T-helper 1 cell (primary cell): ENCODE measurements at places on chromosomes 6 and 20.

DNA sequence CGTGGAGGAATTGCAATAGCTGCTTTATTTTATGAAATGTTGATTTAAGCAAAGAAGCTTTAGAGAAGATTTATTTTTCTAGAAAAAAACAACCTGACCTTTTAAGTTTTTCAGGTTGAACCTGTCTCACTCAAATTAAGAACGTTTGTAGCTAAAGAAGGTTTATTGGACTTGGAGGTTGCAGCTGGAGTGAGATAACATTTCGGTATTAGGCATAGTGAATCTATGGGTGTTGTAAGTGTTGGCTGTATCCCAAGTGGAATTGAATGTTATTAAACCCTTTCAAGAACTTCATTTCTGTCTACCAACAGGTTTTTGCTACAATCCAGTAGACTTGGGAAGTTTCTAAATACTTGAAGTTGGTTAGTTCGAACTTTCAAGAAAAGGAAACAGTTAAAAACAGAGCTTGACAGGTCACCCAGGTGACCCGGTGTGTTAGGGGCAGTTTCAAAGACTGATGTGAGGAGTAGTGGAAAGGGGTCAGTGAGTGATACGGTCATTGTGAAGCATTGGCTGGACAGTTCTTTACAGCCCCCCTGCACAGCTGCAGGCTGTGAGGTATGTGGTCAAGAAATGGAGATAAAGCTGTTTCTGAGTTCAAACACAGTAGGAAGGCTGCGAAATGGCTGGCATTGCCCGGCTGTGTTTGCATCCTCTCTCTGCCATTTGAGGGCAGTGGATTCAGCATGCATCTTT is 2.4 kb upstream of the TBCC start:
- DNase-seq: no peak

- no peak for DNase-seq
Measured at GRCh38 chr6:145694083-145694737, 41.1 kb downstream of the EPM2A start.

DNA sequence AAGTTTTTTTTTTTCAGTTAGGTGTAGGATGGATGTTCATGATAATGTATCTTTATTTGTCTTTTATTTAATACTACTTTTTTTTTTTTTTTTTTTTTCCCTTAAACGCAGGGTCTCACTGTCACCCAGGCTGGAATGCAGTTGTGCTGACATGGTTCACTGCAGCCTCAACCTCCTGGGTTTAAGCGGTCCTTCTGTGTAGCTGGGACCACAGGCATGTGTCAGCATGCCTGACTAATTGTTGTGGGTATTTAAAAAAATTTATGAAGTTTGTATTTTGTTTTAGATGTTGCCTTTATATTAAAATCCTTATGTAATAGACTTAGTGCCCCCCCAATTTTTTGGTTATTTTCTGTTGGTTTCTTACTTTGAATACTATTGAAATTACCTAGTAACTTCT is 42.6 kb downstream of the NCOA3 start:
- no peak for DNase-seq

GRCh38 chr6:131205481-131206244 is 70.4 kb downstream of the AKAP7 start:
- DNase-seq: no peak

DNA sequence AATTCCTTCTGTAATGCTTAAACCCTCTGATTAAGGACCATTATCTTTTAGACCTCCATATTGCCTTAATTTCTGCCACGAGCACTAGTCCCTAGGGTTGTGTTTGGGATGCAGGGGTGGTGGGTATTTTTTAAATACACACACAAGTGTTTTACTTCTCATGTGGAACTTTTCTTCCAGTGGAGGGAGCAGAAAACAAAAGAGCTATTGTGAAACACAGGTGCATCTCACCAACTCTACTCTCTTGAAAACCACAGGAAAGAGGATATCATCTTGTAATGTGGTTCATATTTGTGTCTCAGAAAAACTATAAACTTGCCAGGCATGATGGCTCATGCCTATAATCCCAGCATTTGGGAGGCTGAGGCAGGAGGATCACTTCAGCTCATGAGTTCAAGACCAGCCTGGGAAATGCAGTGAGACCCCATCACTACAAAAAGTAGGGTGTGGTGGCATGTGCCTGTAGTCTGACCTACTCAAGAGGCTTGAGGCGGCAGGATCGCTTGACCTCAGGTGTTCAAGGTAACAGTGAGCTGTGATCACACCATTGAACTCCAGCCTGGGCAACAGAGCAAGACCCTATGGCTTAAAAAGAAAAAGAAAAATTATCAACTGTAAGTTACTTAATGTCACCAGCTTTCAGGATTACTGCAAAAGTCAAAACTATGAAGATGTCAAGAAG is 37.3 kb downstream of the MRS2 start:
- DNase-seq: no peak

DNA sequence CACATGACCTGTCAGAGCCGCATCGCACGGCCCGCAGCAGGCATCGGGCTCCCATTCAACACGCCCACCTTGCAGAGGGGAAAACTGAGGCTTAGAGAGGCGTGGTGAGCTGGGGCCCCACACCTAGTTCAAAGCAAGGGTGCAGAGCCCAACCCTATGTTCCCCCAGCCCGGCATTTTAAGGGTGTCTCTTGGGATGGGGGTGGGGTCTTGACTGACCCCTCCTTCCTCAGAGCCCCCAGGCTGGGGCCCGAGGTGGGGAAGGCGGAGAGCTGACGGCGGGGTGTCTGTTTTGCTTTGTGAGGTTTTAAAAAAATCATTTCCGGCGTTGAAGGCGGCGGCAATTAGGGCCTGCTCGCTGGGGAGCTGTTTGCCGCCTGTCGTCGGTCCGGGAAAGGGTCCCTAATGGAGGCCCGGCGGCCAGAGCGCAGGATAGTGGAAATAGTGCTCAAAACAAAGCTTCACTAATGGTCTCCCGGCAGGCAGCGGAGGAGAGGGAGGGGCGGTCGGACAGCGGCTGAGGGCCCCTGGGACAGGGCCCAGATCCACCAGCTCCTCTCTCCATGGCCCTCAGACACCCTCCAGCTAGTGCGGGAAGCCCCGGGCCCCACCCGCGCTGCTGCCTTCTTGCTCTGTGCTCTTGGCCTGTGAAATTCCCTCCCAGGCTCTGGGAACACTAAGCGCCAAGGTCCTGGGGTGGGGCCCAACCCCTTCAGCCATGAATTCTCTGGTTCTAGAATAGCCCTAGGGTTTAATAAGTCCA is 11.9 kb downstream of the VSTM2L start:
- no peak for DNase-seq

GRCh38 chr6:1781152-1781816 is 171.6 kb downstream of the FOXC1 start:
- no peak for DNase-seq

DNA sequence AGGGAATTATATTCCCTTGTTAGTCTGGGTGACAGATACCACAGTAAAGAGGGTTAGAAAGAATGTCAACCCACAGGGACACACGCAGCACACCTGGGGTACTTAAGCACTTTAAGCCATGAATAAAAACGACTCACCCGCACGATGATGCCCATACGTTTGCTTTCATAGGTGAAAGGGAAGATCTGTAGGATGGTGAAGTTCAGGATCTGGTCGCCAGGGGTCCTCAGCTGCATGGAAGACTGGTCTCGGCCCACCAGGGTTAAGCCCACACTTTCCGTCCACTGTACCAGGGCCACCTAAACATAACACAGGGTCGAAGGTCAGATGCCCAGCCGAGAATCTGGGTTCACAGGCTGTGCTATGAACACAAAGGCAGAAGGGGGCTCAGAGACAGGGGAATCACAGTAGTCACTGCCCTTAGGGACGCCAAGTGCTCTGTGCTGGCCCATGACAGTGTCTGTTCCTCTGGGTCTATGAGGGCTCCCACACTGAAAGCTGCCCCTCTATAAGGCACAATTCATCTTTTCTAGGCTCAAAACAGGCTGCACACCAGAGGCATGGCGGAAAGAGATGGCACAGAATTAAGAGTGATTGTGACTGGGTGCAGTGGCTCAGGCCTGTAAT is 96.8 kb upstream of the NFATC2 start:
- DNase-seq: no peak
